H9 (cell line): ENCODE measurements at places on chromosomes 11 and 22.
A peak's percentile ranks its signal among the peaks of the same experiment; 100 is the strongest.

GRCh38 chr11:126268708-126269579, at the start of the genes FOXRED1 and SRPRA:
Gene FOXRED1 (plus strand): TSS chr11:126269154. CDS start chr11:126269207, 53 bp downstream.
Gene SRPRA (minus strand): TSS chr11:126268895. CDS start chr11:126268804, 91 bp downstream.
- DNase-seq = peak; percentile 100

DNA sequence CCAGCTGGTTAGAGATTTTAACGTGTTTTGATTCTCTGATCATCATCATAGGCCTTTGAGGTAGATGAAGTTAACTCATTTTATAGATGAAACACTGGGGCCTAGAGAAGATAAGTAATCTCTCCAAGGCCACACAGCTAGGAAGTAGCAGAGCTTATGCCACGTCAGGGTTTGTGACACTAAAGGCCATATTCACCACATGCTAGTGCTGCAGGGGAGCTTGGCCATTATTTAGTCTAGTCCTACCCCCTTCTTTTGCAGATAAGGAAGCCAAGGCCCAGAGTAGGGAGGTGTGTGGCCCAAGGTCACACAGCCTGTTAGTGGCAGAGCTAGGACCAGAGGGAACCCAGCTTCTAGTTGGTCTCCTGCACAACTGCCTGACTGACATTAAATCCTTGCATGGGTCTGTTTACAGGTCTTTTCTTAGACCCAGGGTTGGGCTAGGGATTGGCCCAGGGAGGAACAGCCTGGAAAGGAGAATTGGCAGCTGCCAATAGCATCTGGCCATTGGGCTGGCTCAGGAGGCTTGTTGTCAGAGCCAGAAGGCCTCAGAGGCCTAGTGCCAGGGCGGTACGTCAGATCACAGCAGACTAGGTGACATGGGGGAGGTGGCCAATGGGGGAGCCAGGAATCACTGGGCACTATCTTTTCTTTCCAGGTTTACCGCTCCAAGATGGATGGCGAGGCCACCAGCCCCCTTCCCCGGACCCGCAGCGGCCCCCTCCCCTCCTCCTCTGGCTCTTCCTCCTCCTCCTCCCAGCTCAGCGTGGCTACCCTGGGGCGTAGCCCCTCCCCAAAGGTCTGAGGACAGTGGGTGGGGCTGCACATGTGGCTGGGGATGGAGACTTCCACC, 36.0 kb downstream of the PHLDB1 start:
- no peak for DNase-seq

GRCh38 chr11:47552056-47552565, 821 bp downstream of the CELF1 start:
- DNase-seq = peak; percentile 51

DNA sequence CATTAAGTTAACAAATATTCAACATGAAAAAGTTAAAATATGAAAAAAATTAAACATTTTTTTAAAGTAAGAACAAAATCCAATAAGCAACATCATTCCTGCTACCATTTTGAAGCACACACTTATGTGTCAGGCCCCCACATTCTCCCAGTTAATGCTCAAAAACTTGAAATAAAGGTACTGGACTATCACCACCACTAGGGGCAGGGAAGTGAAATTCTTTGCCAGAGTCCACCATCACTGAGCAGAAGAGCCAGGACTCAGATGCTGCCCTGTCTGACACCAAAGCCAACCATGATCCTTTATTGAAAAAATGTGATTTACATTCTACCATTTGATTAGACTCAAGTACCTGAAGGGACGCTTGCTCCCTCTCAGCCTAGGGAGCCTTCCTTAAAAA, 39.1 kb downstream of the PITPNB start:
- DNase-seq = no peak

DNA sequence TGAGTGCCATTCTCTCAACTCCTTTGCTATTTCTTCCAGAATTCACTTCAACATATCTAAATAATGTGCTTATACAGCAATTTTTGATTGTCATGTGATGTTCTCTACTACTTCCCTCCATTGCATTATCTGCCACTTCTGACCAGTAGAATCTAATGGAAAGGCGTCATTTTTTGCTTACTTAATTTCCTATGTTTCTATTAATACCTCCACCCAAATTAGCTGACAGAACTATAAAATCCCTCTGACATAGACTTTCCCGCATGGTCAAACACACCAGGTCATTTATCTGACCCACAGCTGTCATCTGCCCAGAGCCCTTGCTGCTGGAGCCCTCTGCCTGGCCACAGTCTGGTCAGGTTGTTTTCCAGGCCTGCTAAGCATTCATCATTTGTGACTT, 258.6 kb upstream of the NARS2 start:
- DNase-seq = no peak

DNA sequence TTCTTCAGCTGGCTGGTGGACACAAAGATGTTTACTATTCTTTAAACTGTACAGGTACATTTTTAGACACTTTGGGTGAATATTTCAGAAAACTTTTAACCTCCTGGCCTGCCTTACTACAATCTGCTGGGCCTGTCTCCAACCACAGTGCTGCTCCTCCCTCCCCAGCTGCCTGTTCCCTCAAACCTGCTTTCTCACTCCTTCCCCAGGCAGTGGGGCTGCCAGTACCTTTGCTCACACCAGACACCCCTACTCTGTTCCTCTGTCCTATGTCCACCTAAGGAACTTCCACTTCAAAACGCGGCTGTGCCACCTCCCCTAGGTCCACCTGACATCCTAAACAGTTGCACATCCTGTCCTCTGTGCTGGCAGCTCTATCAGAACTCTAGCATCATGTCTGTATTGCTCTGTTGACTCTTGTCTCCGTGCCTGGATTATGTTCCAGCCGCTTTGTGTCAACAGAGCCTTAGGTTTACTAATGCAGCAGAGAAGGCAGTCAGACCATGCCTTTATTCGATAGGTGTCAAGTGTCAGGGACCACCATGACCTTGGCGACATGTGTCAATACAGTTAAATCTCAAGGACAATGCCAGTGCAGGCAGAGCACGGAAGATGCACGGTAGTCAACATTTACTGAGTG, 13.4 kb downstream of the ZP1 start:
- no peak for DNase-seq

DNA sequence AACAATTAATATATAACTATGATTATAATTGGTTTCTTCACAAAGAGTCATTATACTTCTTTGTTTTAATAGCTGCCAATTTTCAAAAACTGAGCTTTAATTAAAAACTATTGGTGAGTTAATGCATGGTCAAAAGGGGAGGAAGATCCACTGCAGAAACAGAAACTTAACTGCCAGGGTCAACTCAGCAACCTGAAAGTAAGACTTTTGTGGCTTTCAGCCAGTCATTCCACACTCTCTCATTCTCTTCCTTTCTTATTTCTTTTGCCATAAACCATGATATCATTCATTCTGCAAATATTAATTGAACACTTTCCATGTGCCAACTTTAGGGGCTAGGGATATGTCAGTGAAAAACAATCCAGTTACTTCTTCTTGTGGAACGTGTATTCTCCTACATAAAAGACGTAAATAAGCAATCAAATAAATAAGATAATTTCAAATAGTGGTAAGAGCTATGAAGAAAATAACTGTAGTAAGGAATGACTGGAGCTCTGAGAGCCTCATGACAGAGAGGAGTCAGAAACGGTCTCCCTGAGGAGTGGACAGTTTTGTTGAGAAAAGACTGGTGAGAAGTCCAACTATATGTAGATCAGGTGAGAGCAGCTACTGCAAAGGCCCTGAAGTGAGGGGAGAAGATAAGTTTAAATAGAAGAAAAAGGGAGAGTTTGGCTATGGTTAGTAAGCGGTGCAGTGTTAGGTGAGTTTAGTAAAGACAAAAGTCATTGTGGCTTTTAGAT, 130.5 kb downstream of the GRIA4 start:
- no peak for DNase-seq

GRCh38 chr11:78061088-78061920, 2.4 kb upstream of the THRSP start:
- DNase-seq = no peak

DNA sequence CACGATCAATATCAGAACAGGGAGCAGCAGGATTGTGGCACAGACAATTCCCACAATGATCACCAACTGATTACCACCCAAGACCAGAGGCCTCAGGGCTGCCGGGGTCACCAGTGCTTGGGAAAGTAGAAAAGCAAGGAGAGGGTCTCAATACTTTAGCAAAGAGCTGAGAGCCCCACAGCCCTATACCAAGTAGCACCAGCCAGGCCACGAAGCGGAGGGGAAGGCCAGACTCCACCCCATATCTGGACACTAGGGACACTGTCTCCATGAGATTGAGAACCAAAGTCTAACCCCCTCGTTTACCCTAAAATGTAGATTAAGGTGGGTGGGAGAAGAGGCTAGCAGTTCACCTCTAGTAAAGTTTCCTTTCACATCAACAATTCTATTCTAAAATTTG, 24.1 kb upstream of the SCN2B start:
- no peak for DNase-seq

DNA sequence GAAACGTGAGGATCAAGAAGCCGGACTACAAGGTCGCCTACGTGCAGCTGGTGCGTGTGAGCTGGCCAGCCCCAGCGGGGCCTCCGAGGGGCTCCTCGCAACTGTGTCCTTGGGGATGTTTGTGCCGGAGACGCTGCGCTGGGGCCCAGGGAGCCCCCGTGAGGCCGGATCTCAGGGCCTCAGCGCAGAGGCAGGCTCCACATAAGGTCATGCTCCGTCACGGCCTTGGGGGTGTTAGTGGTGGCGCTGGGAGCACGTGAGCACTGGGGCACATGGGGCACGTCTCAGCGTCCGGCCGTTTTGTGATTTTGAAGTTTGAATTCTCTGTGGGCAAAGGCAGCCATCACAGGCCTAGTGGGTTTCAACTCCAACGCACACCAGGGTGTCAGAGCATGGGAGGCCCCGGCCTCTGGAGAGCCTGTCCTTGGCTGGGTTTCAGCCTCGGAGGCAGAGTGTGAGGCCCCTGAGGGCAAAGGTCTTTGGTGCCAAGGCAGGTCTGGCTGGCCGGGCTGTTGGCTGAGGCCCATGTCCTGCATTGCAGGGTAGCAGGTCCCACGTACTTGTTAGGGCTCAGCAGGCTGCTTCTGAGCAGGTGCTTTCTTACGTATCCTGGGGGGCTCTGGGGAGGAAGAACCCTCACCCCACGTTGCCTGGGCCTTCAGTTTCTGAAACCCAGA, 5.8 kb downstream of the MRPL23 start:
- no peak for DNase-seq

- no peak for DNase-seq
Measured at GRCh38 chr11:35050541-35050995, 88.4 kb upstream of the CD44 start.

DNA sequence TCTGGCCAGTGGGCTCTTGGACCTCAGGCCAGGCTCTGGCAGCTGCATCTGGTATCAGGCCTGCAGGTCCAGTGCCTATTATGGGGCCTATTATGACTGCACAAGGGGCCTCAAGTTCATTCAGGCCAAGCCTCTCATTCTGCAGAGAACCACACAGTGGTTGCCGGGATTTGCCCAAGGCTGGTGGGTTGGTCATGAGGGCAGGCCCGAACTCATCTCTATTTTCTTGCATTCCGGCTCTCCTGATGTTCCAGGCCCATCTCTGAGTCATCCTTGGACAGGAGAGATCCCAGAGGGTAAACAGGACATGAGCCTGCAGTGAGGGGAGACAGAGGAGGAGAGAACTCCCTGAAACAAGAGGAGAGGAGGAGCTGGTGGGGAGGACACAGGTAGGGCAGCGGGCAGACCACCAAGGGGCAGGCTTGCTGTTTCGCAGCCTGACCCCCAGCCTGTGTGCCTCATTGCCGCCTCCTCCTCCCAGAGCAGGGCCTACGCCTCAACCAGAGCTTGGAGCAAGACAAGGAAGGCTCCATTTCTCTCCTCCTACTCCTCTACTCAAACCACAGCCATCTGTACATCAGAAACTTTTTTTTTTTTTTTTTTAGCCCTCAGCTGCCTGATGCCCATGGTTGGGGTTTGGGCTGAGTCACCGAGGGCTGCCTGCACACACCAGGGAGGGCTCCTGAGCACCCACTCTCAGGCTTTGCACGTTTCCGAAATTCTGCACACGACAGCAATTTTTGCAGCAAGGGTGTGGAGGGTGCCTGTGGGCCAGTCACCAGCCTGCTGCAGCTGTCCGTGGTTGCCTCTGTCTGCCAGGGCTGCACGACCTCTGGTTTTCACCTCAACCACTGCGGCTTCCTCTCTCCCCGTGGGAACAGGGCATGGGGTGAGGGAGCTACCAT, 12.7 kb upstream of the TREH start:
- no peak for DNase-seq

DNA sequence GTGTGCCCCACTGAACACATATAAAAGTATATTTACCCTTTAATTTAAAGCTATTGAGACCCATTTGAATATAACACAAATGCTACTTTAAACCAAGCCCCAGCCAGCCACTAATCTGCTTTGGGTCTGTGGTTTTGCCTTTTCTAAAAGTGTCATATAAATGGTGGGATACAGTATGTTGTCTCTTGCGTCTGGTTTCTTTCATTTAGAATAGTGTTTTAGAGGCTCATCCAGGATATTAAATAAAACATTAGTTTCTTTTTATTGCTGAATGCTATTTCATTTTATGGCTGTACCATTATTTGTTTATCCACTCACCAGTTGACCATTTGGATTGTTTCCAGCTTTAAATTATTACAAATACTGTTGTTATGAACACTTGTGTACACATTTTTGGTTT, 290.5 kb upstream of the SORL1-AS1 start:
- DNase-seq = no peak

DNA sequence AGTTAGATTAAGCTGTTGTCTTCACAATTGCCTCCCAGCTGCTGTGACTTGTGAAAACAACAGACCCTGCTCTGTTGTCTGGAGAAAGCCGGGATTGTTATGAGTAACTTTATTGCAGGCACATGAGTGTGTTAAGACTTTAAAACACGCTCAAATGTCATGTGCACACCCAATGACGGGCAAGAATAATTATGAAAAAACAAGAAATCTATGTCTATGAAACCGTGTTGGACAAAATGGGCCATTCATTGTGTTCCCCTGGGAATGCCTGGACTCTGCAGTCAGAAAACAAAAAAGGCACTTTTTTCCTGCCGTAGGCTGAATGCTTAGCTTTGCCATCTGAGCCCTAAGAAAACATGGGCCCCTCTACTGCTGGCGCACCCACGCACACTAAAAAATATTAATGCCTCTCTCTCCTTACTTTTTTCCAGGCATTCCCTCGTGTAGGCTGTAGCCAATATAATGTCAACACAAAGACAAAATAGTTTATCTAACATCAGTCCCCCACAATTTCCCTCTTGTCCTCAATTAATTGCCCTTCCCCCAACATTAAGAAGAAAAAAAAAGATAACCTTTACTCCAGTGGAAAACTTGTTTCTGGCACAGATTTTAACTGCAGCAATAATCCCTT, 207.9 kb downstream of the SOX6 start:
- no peak for DNase-seq

- DNase-seq = no peak
Measured at GRCh38 chr22:32555581-32555980, 81.0 kb downstream of the FBXO7 start.

- DNase-seq = peak; percentile 9
Measured at GRCh38 chr11:47523490-47524225, 29.3 kb downstream of the CELF1 start.

DNA sequence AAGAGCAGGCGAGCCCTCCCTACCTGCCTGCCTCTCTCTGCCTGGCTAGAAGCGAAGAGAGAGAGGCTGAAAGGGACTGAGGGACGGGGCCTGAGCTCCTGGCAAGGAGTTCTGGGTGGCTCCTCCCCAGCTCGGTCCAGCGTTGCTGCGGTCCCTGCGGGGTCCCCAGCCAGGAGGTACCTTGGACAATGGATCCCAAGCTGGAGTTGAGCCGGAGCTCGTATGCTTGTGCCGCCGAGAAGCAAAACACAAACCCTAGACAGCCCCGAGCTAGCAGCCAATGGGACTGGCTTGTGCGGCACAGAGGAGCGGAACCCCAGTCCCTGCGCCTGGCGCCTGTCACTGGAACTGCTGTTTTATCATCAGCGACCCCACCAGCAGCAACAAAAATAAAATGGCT, 18.3 kb downstream of the SLC25A18 start:
- DNase-seq = peak; percentile 38

- DNase-seq = no peak
Measured at GRCh38 chr11:41283191-41283930, 176.1 kb downstream of the LRRC4C start.
